ENCODE measurements at places on chromosomes 1 and 21. TPM values are rescaled to one million over a fixed set of nuclear protein-coding genes. Genes with fewer than 3 reads are reported as not detected.
A peak's percentile ranks its signal among the peaks of the same experiment; 100 is the strongest.

- H3K4me1 ChIP-seq, result no peaks in the 10 kb centered on the region
- no peak overlapping the region for H3K4me3 ChIP-seq
- DNase-seq, result no peak
- peaks cover 4% of the 10 kb centered on the region for H3K36me3 ChIP-seq
- no peak overlapping the region for H3K27ac ChIP-seq
- no peaks in the 10 kb centered on the region for H3K27me3 ChIP-seq
These were observed 28.0 kb downstream of the MACO1 start for GRCh38 chr1:25458541-25459298.

DNA sequence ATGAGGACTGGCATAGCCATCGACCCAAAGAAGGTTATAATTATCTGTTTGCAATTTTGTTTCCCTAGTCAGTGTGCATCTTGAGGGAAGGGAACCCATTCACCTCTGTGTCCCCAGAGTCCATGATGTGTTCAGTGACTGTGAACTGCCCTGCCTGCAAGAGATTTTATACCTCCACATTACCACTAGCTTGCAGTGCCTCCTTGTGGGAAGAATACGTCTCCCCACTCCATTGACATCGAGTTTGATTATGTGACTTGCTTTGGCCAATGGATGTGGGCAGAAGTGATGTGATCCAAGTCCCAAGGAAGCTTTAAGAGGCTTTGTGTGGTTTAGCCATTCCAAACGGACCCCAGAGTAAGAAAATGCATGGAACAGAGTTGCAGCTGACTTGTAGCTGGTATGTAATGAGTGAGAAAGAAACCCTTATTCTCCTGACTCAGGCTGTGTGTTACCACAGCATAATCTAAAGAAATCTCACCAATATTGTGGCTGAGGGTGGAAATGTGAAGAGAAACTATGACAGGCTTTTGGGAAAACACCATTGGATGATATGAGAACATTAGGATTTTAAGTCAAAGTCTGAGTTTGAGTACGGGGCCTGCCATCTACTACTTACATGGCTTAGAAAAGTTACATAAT lies 47.8 kb upstream of the NRDC start:
- no peaks in the 10 kb centered on the region for H3K27me3 ChIP-seq
- H3K36me3 ChIP-seq, result 0 out of 2 replicates have a peak, but pooled peaks cover 3% of the 10 kb centered on the region
- H3K4me1 ChIP-seq, result peaks cover 10% of the 10 kb centered on the region
- no peak for DNase-seq

DNA sequence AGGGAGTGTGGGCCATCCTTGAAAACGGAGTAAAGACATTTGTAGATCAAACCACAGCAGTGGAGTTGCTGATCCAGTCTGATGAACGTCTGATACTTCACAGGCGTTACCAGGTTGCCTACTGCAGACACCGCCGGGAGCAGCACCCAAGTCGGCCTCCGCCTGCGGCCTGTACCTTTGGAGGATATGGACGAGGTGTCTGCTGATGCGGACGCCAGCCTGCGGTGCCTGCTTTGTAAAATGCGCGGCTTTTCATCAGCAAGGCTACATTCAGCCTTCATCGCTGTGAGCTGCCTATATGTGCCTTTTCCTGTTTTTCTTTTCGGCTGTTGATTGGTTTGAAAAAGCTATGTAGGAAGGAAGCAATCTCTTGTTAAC lies 16.0 kb downstream of the SLX9 start:
- H3K4me3 ChIP-seq, result no peak overlapping the region
- peaks cover 9% of the 10 kb centered on the region for H3K36me3 ChIP-seq
- DNase-seq, result no peak

DNA sequence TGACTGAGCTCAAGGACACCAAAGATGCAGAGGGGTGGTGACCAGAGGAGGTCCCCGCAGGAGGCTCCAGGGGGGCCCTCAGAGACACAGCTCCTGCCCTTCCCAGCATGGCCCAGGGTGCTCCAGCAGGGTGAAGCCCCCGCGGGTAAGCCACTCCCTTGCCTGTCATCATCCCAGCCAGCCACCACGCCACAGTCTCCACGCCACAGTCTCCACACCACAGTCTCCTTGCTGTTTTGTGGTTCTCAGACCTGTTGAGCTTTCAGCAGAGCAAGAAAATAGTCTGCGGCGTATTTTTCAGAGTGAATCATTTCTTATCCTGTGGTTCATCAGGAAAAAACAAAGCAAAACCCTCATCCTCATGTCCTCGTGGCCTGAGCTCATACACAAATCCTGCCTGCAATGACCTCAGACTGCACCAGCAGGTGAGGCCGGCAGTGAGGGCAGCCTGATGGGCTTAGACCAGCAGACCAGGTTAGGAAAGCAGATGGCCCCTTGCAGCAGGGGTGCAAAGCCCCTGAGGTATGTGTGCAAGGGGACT lies 25.7 kb upstream of the ABCG1 start:
- H3K27me3 ChIP-seq, result no peaks in the 10 kb centered on the region
- H3K4me1 ChIP-seq, result no peaks in the 10 kb centered on the region
- H3K27ac ChIP-seq, result no peak overlapping the region
- H3K4me3 ChIP-seq, result no peak overlapping the region

DNA sequence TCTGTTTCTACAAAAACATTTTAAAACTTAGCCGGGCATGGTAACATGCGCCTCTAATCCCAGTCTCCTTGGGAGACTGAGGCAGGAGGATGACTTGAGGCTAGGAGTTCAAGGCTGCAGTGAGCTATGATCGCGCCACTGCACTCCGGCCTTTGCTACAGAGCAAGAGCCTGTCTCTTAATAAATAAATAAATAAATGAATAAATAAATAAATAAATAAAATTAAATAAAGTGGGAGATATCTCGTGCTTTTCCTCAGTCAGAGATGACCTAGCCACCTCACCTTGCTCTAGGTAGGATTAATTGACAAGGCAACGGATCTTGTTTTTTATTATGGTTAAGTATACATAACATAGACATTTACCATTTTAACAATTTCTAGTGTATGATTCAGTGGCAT lies 14.3 kb upstream of the BRWD1 start:
- DNase-seq, result no peak
- no peak overlapping the region for H3K4me3 ChIP-seq
- H3K27me3 ChIP-seq, result no peaks in the 10 kb centered on the region
- H3K27ac ChIP-seq, result no peak overlapping the region
- H3K36me3 ChIP-seq, result no peaks in the 10 kb centered on the region

DNA sequence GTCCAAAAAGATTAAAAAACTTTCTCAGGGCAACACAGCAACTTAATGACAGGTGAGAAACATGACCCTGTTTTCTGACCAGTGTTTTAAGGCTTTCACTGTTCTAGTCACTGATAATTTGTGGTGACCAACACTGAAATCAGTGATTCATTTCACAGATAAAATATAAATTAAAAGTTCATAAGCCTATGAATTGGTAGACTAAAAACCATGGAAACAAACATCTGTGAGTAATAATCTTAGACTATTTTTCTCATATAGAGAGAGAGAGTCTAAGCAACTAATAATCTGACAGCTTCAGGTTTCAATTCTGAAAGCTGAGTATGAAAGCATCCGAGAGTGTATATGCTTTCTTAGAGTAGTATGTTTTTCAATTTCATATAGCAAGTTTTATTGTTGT lies 536.9 kb downstream of the ADGRL2 start:
- DNase-seq, result no peak
- no peak overlapping the region for H3K4me3 ChIP-seq
- no peaks in the 10 kb centered on the region for H3K27me3 ChIP-seq
- H3K27ac ChIP-seq, result no peak overlapping the region
- H3K4me1 ChIP-seq, result no peaks in the 10 kb centered on the region

- H3K4me3 ChIP-seq, result no peak overlapping the region
- no peaks in the 10 kb centered on the region for H3K36me3 ChIP-seq
- peaks cover 4% of the 10 kb centered on the region for H3K4me1 ChIP-seq
- H3K27me3 ChIP-seq, result peaks cover 38% of the 10 kb centered on the region
- no peak for DNase-seq
These were observed 50.7 kb downstream of the KLHDC7A start for GRCh38 chr1:18531503-18531845.

DNA sequence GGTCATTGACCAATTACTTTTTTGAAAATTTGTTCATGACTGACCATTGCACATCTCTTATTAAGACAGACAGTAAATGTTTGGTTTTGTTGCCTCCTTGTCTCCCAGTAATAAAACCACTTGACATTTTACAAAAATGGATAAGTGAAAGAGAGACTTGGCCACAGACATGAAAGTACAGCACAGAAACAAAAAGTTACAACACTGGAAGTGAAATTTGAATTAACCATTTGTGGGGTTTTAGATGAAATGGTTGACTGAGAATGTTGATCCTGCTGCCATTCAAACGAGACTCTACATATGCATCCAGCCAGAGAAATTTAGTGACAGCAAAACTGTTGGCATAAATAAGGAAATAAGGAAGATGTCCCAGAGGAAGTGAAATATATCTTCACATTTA lies 79.3 kb upstream of the B3GALT2 start:
- no peak for DNase-seq
- H3K4me3 ChIP-seq, result no peak overlapping the region
- no peaks in the 10 kb centered on the region for H3K27me3 ChIP-seq
- H3K36me3 ChIP-seq, result no peaks in the 10 kb centered on the region
- H3K4me1 ChIP-seq, result no peaks in the 10 kb centered on the region

DNA sequence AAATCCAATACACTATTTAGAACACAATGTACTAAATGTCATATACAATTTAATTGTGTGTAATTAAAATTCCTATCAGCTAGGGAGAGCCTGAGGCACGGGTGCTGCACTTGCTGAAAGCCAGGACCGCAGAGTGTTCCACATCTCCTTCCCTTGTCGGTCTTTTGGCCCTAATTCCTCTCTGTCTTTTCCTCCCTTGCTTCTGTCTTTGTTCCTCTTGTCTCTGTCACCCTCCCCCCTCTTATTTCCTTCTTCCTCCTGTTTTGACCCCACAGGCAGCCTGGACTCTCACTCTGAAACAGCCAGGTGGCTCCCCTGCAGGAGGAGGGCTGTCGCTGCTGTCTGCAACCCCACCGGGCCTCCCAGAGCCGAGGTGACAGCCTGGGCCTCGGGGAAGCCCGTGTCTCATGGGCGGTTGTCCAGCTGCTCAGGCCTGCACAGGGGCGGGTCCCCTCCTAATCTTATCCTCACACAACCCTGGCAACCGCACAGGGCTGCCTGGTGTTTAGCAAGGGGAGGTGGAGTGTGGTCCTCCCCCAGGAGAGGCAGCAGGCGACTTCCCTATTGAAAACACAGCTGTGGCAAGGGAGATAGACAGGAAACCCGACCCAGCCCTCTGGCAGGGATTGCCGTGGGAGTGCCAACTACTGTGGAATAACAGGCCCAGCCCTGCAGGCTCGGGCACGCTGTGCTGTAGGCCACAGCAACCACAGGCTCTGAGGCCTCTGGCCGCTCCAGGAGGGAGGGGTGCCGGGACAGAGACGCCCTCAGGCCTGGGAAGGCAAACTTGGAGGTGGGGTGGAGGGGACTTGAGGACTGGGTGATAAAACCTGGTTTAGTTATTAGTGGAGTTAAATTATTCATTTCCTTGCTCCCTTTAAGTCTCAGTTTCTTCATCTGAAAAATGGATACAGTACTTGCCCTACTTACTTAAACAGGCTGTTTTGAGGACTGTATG lies 68.8 kb upstream of the WDR26 start:
- H3K4me3 ChIP-seq, result peak overlapping the region; percentile 40
- H3K4me1 ChIP-seq, result peaks cover 37% of the 10 kb centered on the region

- no peaks in the 10 kb centered on the region for H3K27me3 ChIP-seq
- H3K4me1 ChIP-seq, result no peaks in the 10 kb centered on the region
- no peak for DNase-seq
- H3K36me3 ChIP-seq, result no peaks in the 10 kb centered on the region
- no peak overlapping the region for H3K4me3 ChIP-seq
These were observed 80.3 kb downstream of the RUNX3 start for GRCh38 chr1:24849672-24850295.

DNA sequence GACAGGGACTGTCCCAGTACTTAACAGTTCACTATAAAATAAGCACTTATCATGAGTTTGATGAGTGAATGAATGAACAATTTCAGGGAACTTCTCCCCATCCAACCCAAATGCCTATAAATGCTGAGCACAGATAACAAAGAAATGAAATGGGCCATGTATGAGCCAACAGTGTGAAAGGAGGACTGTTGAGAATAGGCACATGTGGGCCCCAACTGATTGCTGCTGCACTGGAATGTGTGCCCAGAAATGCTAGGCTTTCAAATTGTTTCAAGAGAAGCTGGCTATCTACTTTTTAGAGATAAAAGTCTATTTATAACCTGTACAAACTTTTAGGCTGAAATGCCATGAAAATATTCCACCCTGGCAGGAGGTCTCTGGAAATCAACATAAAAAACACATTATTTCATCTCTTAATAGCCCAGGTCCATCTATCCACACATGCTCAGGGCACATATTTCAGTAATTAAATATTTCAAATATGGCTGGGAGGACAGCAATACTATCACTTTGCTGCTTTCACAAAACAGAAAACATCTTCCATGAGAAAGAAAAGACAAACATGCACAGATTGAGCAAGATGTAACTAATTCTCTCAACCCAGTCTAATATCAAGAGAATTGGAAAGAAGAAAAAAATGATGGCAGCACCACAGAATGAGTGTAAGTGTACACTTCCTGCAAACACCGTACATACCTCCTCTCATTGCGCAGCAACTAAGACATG lies 49.8 kb downstream of the COLGALT2 start:
- H3K4me3 ChIP-seq, result no peak overlapping the region
- no peaks in the 10 kb centered on the region for H3K27me3 ChIP-seq
- H3K36me3 ChIP-seq, result no peaks in the 10 kb centered on the region
- H3K27ac ChIP-seq, result no peak overlapping the region
- H3K4me1 ChIP-seq, result peaks cover 6% of the 10 kb centered on the region

DNA sequence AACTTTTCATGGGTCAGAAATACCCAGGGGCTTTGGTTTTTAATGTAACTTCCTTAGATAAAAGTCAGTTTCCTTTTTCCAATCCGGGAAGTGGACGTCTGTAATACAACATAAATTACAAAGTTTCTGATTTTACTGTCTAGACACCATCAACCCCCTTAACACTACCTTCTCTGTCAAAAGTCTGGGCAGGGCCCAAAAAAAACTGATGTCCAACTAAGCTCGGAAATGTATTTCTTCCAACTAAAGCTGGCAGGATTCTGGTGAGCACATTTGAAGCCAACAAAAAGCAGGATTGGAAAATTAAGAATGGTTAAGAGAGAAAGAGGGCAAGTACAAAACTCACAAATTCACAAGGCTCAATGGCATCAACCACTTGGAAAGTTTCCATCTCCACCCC lies 24.3 kb downstream of the DDAH1 start:
- no peaks in the 10 kb centered on the region for H3K27me3 ChIP-seq
- no peak overlapping the region for H3K27ac ChIP-seq
- DNase-seq, result no peak
- 0 out of 2 replicates have a peak, but pooled peaks cover 3% of the 10 kb centered on the region for H3K4me1 ChIP-seq
- no peaks in the 10 kb centered on the region for H3K36me3 ChIP-seq

- peak overlapping the region; percentile 76 for H3K4me3 ChIP-seq
- DNase-seq, result no peak
- peaks cover 59% of the 10 kb centered on the region for H3K4me1 ChIP-seq
- no peaks in the 10 kb centered on the region for H3K27me3 ChIP-seq
- H3K36me3 ChIP-seq, result peaks cover 24% of the 10 kb centered on the region
- no peak overlapping the region for H3K27ac ChIP-seq
These were observed 1.4 kb upstream of the F3 start for GRCh38 chr1:94543001-94543400.

The OR2L8 gene
- total RNA-seq, result not detected

The PGD gene
- total RNA-seq, result 144 TPM

The KLHL20 gene
- 16.2 TPM for total RNA-seq

The TEX38 gene
- total RNA-seq, result 0.47 TPM

The C4BPA gene
- total RNA-seq, result 0.32 TPM
